CD14-positive monocyte (primary cell): ENCODE measurements at places on chromosomes 12 and 14. TPM values are rescaled to one million over a fixed set of nuclear protein-coding genes. Genes with fewer than 3 reads are reported as not detected.

The ANO4 gene
- polyA plus RNA-seq = not detected in 2 replicates

DNA sequence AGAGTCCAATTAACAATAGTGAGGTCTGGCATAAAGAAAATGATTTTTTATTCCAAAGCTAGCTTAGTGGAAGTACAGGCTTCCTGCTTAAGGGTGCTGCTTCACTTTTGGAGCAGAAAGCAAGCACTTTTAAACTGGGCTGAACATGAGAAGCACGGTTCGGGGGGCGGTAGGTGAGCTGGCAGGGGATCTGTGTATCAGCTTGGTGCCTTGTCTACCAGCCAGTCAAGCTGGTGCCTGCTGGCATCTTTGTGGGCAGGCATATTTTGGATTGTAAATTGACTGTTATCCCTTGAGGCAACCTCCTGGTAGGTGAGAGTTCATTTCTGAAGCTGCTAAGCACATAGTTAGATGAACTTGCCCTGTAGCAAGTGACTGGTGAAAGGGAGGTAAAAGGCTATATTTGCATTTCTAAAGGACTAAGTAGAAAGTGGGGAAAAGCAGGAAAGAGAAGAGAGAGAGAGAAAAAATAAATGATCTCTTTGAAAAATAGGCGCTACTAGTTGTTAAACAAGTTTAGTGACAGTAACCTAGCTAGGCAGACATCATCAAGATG lies 121.1 kb upstream of the SYT10 start:
- no peak for DNase-seq

DNA sequence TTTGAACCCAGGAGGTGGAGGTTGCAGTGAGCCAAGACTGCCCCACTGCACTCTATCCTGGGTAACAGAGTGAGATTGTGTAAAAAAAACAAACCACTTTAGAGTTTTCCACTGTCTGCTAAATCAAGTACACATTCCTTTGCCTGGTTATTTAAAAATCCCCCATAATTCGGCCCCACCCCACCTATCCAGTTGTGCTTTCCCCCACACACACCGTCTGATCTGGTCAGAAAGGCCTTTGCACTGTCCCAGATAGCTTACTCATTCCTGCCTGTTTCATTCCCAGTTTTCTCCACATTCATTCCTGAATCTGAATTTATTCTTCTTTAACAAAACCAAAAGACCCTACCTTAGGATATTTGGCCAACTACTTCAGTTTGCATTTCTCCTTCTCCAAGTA lies 29.5 kb downstream of the NINJ2 start:
- no peak for DNase-seq

- DNase-seq = no peak
Measured at GRCh38 chr12:31506515-31507306, 84.2 kb downstream of the DENND5B start.

GRCh38 chr14:64992328-64992885 lies 5.7 kb downstream of the FNTB start:
- DNase-seq = no peak

GRCh38 chr14:33788161-33788560 lies 162.7 kb downstream of the EGLN3 start:
- DNase-seq = no peak

DNA sequence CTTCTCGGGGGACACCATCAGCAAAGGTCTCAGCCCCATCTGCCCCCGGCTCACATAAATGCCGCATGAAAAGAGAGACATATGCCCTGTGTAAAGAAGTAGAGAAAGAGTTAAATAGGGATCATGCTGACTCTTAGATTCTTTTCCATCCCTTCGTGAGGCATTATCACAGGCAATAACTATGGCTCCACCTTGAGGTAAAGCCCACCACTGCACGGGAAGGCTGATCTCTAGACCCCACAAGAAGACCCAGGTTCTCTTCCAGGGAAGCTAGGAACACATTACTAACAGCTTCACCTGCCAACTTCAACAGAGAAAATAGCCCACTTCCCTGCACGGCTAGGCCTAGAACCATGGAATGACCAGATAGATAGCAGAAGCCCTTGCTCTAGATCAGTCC lies 14.1 kb upstream of the NOP2 start:
- DNase-seq = no peak

- DNase-seq = no peak
Measured at GRCh38 chr14:101480747-101481530, 80.4 kb upstream of the DIO3 start.

- DNase-seq = no peak
Measured at GRCh38 chr12:22335794-22336166, 1.3 kb upstream of the ST8SIA1 start.

DNA sequence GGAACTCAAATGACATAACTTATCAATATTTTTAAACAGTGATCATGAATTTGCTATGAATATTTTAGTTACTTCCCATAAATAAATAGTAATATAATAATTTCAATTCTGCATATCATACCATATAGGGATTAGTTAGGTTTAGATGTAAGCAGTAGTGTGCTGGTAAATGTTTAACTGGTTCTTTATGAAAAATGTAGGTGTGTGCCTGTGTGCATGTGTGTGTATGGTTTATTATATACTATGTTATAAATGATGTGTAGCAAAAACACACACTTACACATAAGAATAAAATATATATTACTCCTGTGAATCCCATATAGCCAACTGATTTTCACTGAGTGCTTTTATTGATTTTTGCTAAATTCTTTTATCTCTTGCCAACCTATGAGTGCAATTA lies 14.0 kb upstream of the BHLHE41 start:
- DNase-seq = no peak
